Stimulated activated CD8-positive, alpha-beta memory T cell treated with anti-CD3 and anti-CD28 coated beads, Interleukin-4, amount 100 ng/mL, for 4 hours (primary cell): ENCODE measurements at places on chromosomes 13 and 19.

DNA sequence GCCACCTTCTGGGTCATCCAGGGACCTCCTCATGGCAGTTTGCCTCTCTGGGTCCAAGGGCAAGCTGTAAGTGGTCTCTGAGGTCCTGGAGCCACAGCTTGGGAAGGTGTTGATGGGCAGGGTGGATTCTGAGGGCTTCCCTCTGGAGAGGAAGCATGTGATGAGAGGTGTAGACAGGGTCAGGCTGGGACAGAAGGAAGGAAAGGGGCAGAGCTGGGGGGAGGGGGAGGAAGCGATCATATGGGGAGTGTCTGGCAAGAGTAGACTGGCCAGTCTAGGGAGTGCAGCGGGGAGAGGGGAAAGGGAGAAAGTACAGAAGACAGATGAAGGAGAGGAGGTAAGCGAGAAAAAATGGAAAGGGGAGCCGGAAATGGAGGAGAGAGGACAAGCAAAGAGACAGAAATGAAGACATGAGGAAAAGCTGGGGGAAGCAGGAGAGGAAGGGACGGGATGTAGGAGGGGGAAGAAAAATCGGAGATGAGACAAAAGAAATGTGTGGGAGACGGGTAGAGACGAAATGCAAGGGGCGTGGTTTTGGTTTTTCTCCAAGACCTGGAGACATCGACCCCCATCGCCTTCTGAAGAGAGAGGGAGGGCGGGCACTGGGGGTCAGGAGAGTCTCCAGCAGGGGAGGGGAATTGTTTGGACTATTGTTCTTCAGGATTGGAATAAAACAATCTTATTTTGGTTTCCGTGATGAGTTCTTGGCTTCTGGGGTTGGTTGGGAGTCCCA lies 26.6 kb downstream of the ZSWIM9 start:
- DNase-seq, result no peak

GRCh38 chr19:16895467-16896145 lies 6.8 kb downstream of the F2RL3 start:
- no peak for DNase-seq

GRCh38 chr13:50468849-50469669 lies 374.4 kb downstream of the DLEU7 start:
- DNase-seq, result no peak

DNA sequence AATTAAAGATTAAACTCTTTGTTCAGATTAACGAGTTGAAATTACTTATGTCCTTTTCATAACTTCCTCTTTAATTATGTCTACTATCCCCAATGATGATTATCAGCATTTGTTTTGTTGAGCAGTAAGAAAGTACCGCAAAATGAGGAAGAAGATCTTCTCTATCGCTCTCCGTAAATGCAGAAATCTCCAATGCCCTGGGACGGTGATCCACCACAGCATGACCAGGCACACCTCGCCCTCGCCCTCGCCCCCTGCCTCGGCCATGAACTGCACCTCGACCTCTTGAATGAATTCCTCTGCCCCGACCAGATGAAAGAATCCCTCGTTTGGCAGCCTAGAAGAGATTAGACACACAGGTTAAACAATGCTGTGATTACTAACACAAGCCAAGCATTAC lies 69.1 kb downstream of the RBM26 start:
- no peak for DNase-seq

GRCh38 chr19:926589-927350 lies 935 bp downstream of the ARID3A start:
- DNase-seq, result no peak

- no peak for DNase-seq
These were observed at the start of gene FXYD1 for GRCh38 chr19:35138305-35138892. Gene FXYD1, plus strand, starts transcription at chr19:35138824. Its CDS starts 1,256 bp downstream, at chr19:35140080.

DNA sequence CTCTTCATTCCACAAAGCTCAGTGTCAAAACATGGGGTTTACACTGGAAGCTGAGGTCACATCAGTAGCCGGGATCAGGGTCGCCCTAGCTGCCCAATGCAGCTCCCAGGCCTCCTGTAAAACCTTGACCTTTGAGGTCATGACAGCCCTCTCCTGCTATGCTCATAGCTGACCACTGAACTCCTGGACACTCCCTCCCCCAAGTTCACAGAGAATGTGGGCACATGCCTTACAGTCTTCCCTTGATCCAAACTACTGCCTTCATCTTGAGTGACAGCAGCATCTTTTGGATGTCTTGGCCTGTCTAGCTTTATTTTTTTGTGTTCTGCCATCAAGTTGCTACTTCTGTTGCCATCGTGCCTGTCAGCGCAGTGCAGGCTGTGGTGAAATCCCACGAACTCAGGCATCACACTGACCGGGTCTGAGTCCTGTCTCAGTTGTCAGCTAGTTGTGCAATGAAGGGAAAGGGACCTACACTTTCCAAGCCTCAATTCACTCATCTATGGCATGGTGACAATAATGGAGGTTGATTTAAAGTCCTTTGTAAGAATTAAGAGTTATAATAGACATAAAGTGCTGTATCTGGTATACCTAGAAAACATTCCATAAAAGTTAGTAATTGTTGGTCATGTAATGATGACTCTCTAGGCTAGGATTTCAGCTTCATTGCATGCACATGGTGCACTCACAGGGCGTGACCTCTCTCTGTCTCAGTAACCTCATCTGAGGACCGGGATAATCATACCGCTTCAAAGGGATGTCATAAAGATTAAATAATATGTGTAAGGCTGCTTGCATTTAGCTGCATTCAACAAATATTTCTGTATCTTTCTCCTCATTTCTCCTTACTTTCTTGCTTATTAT lies 16.4 kb upstream of the ALOX5AP start:
- DNase-seq, result no peak

DNA sequence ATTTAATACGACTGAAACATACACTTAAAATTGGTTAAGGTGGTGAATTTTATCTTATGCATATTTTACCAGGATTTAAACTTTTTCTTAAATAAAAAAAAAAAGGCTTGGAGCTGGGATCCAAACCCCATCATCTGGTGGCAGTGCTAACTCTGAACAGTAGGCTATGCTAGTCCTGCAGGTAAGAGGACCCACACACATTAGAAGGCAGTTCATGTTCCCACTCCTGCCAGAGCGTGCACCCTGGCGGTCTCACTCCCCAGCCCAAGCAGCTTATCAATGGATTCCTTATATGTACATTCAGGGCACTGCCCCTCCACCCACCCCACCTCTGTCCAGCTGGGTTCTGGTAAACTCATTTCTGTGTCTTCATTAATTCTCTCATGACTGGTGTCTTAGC lies 31.3 kb upstream of the CEBPA start:
- no peak for DNase-seq

- DNase-seq, result no peak
These were observed 945.0 kb upstream of the PCDH20 start for GRCh38 chr13:62360609-62361008.
